ENCODE measurements at places on chromosomes 3 and 15.
A peak's percentile ranks its signal among the peaks of the same experiment; 100 is the strongest.

GRCh38 chr15:42279234-42279723, 6.0 kb upstream of the TMEM87A start:
- DNase-seq, result peak; percentile 9

DNA sequence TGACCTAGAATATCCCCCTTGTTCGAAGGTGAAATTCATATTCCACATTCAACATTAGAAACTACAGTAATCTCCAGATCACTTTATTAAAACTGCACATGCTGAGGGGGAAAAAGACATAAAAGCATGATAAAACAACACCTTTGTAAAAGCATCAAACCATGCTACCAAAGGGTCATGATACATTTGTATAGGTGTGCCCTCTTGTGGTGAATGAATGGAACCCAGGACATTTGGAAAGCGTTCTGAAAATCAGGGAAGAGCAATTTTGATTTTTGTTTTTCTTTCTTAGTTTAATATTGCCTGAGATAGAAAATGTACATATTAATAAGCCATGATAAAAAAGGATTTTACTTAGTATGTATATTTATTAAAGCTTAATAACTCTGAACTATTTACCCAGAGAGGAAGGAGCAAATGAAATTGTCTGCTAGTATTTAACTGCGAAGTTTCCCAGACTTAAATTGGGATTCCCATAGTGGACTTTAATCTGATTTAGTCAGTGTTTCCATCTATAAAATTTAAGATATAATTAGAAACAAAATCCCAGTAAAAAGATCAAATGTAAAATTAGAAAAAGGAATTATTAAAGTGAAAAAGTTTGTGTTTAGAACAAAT, 105.8 kb upstream of the ARL6 start:
- DNase-seq, result peak; percentile 27

DNA sequence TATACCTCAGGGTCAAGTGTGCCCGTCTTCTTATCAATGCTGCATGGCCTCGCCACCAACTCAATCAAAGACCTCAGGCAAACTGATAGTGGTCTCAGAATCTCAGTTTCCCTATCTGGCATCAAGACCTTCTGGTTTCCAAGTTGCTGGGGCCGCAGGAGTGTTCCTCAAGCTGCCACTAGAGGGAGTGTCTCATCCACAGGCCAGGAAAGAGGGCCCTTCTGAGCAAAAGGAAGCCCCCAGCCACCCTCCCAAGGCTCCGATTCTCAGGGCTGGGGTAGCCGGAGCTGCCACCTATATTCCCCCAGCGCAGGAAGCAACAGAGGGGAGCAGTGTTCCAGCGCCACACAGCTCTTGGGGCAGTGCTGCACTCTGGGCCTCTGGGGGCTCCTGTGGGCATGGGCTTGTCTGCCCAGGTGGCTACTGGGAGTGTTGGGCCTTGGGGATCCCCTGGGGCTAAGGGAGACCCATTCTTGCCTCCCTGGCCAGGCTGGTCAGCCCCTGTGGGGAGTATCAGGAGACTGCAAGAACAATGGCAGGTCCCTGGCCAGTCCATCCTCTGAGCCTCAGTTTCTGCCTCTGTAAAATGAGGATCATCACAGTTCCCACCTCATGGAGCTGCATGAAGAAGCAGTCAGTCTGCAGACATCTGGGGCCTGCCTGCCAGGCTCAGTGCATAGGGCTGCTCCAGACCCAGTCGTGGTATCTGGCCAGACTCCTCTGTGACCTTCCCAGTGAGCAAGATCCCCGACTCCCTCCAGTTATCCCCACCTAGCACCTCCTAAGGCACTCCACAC, 23.4 kb upstream of the SEC13 start:
- DNase-seq, result peak; percentile 58

- peak; percentile 45 for DNase-seq
Observed at GRCh38 chr3:72722930-72723726, 125.1 kb downstream of the SHQ1 start.

DNA sequence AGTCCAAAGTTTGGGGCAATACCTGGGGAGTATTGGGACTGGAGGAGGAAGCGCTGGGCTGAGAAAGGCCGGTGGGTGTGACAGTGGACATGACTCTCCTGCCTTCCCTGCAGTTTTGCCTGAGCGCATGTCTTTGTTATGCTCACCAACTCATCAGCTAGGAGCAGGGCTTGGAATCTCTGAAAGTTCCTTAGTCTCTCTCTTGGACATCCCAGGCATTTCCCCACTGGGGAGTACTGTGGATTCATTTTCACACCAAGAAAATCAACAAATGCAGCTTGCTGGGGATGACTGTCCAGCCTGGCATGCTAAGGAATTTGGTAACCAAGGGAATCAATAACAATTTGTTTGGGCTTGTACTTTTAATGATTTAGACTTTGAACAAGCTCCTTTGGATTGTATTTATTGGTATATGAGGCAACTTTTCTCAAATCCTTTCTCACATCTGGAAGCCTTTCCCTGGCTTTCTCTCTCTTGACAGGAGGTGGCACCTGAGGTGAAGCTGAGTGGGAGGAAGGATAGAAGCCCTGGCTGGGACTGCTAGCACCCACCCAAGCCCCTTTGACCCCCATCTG, 48.5 kb upstream of the CHST2 start:
- no peak for DNase-seq

DNA sequence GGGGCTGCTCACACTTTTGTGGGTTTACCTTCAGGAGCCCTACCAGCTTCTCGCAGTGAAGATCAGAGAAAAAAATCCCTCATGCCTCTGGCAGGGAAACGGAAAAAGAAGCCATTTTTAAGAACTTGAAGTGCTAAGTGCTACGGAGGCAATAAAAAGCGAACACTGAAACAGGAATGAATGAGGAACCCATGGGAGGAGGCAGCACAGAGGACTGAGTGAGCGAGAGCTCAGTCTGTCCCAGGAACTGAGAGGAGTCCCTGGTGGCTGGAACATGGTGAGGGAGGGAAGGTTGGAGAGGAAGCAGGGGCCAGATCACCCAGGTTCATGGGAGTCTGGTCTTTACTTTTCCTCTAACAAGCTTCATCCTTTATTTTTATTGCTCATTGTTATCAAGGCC, 228.1 kb upstream of the PROK2 start:
- no peak for DNase-seq

- DNase-seq, result no peak
Observed at GRCh38 chr3:144039661-144040060, 68.0 kb downstream of the DIPK2A start.

DNA sequence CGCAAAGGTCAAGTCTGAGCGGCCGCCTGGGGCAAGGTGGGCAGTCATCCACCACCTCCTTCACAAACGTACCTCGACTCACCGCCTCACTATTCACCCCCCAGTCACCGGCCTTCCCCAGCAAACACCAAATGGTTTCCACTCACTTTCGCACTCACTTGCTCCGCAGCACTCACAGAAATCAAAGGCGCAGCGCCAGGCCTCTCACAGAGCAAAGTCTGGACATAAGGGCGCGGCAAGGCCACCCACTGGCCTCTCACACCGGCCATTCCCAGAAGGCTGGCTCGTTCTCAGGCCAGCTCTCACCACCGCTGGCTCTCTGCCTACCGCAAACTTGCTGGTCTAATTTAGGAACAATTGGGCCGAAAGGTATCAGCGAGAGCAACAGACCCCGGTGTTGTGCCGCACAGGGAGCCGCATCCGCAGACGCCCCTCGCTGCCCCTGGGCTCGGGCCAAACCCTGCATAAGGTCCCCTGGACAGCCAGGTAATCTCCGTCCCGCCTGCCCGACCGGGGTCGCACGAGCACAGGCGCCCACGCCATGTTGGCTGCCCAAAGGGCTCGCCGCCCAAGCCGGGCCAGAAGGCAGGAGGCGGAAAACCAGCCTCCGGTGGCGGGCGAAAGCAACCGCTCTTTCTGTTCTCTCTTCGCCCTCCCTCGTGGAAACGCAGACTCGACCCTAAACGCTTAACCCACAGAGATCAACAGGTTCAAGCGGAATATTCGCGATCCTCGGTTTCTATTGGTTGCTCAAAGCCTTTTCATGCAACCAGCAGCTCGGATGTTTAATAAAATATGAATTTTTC, 2.9 kb downstream of the SHOX2 start:
- no peak for DNase-seq

DNA sequence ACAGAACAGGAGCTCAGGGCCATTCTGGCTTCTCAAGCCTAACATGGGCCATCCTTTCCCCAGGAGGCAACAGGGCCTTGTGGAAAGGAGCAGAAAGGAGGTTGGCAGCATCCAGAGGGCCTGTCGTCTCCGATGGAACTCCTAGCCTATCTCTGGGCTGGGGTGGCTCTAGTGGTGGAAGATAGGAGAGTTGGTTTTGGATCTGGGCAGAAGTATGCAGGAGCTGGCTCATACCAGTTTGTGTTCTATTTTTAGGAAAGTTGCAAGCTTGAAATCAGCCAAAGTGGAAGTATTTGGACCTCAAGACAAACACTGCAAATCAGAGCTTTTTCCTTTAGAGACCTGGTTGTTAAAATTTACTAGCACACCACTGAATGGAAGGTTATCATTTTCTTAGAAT, 35.4 kb upstream of the XCR1 start:
- no peak for DNase-seq

- DNase-seq, result no peak
Observed at GRCh38 chr3:9715136-9715535, 11.5 kb downstream of the CPNE9 start.

DNA sequence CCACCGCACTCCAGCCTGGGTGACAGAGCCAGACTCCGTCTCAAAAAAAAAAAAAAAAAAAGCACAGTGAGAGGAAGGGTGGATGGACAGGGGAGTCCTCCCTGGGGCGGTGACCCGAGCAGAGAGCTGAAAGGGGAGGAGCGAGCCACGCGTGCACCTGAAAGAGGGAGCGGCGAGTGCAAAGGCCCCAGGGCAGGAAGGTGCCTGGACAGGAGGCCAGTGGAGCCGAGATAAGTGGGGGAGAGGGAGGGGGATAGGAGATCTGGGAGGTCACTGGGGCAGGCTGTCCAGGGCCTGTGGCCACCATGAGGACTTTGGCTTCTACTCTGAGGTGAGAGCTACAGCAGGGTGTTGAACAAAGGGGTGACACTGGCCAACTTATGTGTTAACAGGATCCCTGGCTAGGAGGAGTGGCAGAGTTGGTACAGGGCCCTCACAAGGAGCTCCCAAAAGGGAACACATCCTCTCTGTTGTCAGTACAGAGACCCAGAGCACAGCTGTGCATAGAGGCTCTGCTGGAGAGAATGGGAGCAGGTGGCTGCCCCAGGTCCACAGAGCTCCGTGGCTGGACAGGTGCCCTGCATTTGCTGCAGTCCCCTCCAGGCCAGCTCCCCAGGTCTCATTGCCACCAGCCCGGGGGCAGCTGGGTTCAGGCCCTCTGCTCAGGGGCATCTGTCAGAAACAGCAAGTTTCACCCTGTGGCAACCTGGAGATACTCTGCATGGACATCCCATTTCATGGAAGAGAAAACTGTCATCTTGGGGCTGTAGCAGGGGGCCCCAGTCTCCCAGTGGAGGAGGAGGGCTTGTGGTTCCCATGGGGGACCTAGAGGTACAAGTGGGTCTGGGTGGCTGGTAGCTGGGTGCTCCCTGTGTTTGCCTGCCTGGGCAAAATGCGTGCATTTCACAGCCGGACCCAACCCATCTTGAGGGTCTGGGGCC, 28.5 kb downstream of the FBLN2 start:
- no peak for DNase-seq

- DNase-seq, result no peak
Observed at GRCh38 chr3:107410606-107411005, 33.4 kb downstream of the CCDC54 start.

DNA sequence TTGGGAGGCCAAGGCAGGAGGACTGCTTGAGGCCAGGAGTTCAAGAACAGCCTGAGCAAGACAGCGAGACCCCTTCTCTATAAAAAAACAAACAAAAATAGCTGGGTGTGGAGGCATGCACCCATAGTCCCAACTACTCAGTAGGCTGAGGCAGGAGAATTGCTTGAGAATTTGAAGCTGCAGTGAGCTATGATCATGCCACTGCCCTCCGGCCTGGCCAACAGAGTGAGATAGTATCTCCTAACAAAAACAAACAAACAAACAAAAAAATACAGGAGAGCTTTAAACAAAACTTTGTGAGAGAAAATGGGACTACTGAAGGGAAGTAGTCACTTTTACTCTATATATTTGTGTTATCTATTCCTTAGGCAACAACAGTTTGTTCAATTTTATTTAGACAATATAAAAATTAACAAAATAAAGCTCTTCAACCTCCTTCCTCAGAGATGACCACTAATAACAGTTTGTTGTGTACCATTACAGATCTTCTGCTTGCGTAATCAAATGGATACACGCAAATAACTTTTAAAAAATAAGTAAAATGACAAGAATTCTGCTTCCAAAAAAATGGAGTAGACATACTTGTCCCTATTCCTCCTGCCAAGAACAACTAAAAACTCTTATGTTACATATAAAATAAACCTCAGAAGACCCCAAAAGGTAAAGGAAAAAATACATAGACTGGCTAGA, 17.4 kb downstream of the PHC3 start:
- DNase-seq, result no peak

- no peak for DNase-seq
Observed at GRCh38 chr3:79253271-79253670, 514.5 kb downstream of the ROBO1 start.

- no peak for DNase-seq
Observed at GRCh38 chr3:188241072-188241471, 87.1 kb downstream of the LPP start.

DNA sequence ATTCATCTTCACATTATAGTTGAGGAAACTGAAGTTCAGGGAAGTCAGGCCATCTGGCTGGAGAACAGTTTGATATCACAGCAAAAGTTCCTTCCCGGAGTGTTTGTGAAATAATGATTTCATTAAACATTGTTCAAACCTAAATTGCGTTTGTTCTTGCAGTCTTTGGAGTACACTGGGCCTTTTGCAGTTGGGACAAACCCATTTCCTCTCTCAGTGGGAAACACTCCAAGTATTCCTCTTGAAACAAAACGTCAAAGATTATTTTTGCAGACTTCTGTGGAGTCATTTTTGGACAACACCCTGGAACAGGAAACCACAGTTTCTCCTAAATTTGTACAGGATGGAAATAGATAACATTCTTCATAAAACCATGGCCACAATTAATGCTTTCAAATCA, 287.5 kb downstream of the PTPRG start:
- DNase-seq, result no peak

- DNase-seq, result no peak
Observed at GRCh38 chr3:171432548-171432947, 27.7 kb downstream of the TNIK start.

DNA sequence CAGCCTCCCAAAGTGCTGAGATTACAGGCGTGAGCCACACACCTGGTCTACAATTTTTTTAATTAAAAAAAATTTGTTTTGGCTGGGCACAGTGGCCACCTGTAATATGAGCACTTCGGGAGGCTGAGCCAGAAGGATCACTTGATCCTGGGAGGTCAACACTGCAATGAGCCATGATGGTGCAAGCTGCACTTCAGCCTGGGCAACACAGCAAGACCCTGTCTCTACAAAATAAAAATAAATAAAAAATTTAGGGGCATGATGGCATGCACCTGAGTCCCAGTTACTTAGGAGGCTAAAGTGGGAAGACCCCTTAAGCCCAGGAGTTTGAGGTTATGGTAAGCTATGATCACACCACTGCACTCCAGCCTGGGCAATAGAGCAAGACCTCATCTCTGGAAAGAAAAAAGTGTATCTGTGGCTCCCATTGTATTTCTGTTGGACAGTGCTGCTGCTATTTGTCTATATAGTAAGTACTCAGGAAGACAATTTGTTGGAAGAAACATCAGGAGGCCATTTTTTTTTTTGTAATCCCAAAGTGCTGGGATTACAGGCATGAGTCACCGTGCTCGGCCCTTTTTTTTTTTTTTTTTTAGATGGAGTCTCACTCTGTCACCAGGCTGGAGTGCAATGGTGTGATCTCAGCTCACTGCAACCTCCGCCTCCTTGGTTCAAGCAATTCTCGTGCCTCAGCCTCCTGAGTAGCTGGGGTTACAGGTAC, 27.5 kb upstream of the SH3BP5 start:
- DNase-seq, result no peak

Data from GM12865 (cell line).